ENCODE measurements at places on chromosomes 11 and 22. TPM values are rescaled to one million over a fixed set of nuclear protein-coding genes. Genes with fewer than 3 reads are reported as not detected.
A peak's percentile ranks its signal among the peaks of the same experiment; 100 is the strongest.

MAP6 gene
- total RNA-seq = 1.2 TPM

GRCh38 chr11:776561-777287 lies 563 bp downstream of the GATD1 start:
- peaks cover 14% of the 10 kb centered on the region for H3K4me1 ChIP-seq
- DNase-seq = peak; percentile 67
- H3K27ac ChIP-seq = peak overlapping the region; percentile 59
- H3K36me3 ChIP-seq = no peaks in the 10 kb centered on the region
- H3K4me3 ChIP-seq = peak overlapping the region; percentile 73

GRCh38 chr11:8728563-8728962 lies 46.0 kb downstream of the RPL27A start:
- H3K4me3 ChIP-seq = no peak overlapping the region
- H3K4me1 ChIP-seq = peaks cover 17% of the 10 kb centered on the region
- H3K27ac ChIP-seq = no peak overlapping the region
- peaks cover 17% of the 10 kb centered on the region for H3K36me3 ChIP-seq
- DNase-seq = no peak

DNA sequence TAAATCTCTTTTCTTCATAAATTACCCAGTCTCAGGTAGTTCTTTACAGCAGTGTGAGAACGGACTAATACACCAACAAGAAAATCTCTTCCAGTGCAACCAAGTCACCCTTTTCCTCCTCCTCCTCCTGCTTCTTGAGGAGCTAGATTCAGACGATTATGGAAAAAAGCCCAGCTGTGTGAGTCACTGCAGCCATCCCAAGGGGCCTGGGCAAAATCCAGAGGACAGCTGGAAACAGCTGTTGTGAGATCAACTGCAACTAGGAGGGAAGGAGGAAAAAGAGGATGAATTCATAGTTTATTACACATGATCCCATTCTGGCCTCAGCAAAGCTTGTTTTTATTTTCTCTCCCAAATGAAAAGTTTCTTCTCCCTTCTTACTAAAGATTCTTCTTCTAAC lies 32.9 kb downstream of the RBFOX2 start:
- H3K27ac ChIP-seq = peak overlapping the region; percentile 86
- peaks cover 14% of the 10 kb centered on the region for H3K36me3 ChIP-seq
- H3K4me3 ChIP-seq = peak overlapping the region; percentile 3
- no peak for DNase-seq
- H3K27me3 ChIP-seq = no peaks in the 10 kb centered on the region
- H3K4me1 ChIP-seq = peaks cover 25% of the 10 kb centered on the region

GSTT2 gene
- 0.29 TPM for total RNA-seq

TEX12 gene
- 0.36 TPM for total RNA-seq

SCGB1C1 gene
- not detected for total RNA-seq

GRCh38 chr11:58965246-58965985 lies 26.1 kb downstream of the GLYATL1 start:
- no peak overlapping the region for H3K27ac ChIP-seq
- no peaks in the 10 kb centered on the region for H3K36me3 ChIP-seq
- H3K27me3 ChIP-seq = peaks cover 79% of the 10 kb centered on the region
- no peak overlapping the region for H3K4me3 ChIP-seq

GRCh38 chr22:32628628-32629572 lies 154.3 kb downstream of the FBXO7 start:
- no peak overlapping the region for H3K4me3 ChIP-seq
- H3K4me1 ChIP-seq = peaks cover 17% of the 10 kb centered on the region
- H3K27me3 ChIP-seq = no peaks in the 10 kb centered on the region
- peak overlapping the region; percentile 87 for H3K27ac ChIP-seq

DDTL gene
- total RNA-seq = not detected

DNA sequence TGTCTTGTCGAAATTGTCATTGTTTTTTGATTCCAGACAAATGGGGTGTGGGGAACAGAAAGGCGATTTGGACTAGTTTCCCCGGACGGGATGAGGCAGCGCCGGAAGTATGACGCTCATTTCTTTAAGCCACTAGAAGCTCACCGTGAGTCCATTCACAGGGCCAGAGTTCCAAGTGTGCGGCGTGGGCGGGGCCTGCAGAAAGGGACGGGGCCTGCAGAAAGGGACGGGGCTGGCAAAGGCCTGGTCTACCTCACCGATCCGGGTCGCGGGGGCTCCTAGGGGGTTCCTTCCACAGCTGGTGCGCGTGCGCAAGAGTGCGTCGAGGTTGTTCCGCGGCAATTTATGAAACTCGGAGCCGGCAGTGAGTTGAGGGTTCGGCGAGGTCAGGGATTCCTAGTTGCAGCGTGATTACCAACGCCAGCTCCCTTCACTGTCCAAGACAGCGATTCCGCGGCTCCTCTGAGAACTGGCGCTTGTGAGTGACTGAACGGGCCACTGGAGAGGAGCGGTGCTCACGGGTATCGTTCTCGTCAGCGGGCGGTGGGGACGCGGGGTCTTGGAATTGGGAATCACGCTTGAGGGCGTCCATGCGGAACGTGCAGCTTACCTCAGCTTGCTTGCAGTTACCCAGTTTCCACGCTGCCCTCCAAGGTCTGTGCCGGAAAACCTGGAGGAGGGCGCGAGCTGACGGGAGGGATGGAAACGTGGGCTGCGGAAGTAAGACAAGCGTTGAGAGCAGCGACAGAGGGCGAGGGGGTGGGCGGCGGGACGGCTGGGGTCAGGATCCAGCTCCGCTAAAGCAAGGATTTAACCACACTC lies at the start of gene ZNF215:
ZNF215 (plus strand) TSS at position 219 of the 822 bp plus-strand sequence. CDS start 5,847 bp downstream, outside the sequence.
- peak within 1 kb of the TSS; percentile 90 for H3K4me3 ChIP-seq
- DNase-seq = peak; percentile 72
- peak within 1 kb of the TSS; percentile 75 for H3K27ac ChIP-seq
- H3K4me1 ChIP-seq = peaks cover 12% of the 10 kb centered on the region
- H3K27me3 ChIP-seq = no peaks in the 10 kb centered on the region

PTDSS2 gene
- 39.0 TPM for total RNA-seq

TESMIN gene
- 15.9 TPM for total RNA-seq

GRCh38 chr11:92703449-92703830 lies 266.0 kb upstream of the MTNR1B start:
- DNase-seq = no peak
- H3K4me3 ChIP-seq = no peak overlapping the region
- H3K36me3 ChIP-seq = peaks cover 5% of the 10 kb centered on the region
- peaks cover 10% of the 10 kb centered on the region for H3K27me3 ChIP-seq
- peaks cover 25% of the 10 kb centered on the region for H3K4me1 ChIP-seq

DDIAS gene
- total RNA-seq = 4.0 TPM
